AG04450 (cell line): ENCODE measurements at places on chromosomes 3 and 15.

- DNase-seq: peak; percentile 57
Measured at GRCh38 chr3:142028243-142028777, 121.0 kb downstream of the TFDP2 start.

DNA sequence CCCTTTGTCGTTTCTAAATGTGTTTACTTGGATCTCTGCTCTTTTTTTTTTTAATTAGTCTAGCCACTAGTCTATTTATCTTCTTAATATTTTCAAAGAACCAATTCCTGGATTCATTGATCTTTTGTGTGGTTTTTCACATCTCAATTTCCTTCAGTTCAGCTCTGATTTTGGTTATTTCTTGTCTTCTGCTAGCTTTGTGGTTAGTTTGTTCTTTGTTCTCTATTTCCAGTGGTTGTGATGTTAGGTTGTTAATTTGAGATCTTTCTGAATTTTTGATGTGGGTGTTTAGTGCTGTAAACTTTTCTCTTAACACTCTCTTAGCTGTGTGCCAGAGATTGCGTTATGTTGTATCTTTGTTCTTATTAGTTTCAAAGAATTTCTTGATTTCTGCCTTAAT, 446.1 kb downstream of the CNTN4 start:
- no peak for DNase-seq

DNA sequence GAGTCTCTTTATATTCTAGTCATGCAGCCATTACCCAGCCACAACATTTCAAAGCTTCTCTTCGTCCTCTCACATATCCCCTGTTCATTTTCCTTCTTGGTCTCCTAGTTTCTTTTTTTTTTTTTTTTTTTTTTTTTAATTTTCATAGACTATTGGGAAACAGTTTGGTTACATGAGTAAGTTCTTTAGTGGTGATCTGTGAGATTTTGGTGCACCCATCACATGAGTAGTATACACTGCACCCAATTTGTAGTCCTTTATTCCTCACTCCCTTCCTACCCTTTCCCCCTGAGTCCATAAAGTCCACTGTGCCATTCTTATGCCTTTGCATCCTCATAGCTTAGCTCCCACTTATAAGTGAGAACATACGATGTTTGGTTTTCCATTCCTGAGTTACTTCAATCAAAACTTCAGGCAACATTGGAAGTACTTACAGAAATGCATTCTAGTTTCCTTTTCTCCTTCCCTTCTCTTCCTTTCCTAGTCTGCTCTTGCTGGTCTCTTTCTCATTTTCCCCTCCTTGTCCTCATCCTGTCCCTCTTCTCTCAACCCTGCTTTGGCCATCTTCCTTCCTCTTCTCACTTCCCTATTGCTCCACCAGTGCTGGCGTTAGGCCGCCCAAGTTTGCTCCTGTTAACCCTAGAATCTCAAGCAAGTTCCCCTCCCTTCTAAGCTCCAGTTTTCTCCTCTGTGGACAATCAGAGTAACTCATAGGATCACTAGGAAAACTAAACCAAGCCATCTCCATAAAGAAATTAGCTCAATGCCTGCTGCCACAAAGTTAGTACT, 4.8 kb downstream of the ATP8B4 start:
- no peak for DNase-seq

DNA sequence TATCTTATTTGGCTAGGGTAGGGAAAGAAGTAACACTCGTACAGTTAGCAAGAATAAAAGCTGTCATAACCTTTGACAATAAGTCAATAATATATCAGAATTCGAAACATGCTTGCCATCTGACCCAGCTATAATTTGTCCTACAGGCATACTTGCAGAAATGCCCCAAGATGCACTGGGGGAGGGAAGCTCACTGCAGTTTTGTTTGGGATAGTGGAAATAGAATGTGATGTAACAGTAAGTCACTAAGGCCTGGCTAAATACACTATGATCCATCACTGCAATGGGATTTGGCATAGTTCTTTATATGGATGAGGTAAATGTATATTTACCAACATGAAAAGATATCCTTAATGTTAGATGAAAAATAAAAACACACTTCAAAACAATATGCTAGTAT, 25.5 kb upstream of the TMOD3 start:
- no peak for DNase-seq

- DNase-seq: no peak
Measured at GRCh38 chr15:69958496-69959084, 139.1 kb downstream of the TLE3 start.

GRCh38 chr15:49428409-49429095, 5.5 kb downstream of the FGF7 start:
- DNase-seq: no peak

GRCh38 chr3:134075846-134076245, 46.1 kb upstream of the SLCO2A1 start:
- no peak for DNase-seq

DNA sequence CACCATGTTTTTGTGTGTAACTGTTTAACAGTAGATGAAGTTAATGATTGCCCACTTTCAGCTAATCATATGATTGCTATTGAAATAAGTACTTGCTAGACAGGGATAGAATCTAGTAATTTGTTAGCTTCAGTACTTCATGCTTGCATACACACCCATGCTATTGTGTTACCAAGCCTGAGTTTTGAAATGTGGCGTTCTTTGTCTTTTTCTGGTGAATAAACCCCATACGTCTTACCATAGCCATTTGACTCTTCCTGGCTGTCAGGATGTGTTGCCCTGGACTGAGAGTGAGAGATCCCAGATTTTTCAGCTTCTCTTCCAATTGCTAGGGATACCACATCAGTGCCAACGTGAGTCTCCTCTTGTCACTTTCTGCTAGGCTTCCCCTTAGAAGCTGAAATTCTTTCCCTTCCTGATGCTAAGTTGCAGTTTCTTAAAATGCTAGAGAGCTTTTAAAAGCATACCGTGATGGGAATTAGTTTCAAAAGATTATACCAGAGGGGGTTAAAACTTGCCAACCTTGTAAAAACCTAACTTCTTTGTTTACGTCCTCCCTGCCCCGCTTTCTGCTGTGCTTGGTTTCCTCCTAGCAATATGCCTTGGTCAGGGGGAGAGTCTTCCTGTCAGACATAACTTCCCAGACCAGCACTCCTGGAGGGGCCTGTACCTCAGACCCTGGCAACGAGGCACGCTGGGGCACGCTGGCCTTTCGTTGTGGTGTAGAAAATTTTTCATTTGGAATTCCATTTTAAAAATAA, 62.9 kb upstream of the ULK4 start:
- no peak for DNase-seq

- no peak for DNase-seq
Measured at GRCh38 chr3:98553753-98554152, 22.0 kb downstream of the GPR15 start.

DNA sequence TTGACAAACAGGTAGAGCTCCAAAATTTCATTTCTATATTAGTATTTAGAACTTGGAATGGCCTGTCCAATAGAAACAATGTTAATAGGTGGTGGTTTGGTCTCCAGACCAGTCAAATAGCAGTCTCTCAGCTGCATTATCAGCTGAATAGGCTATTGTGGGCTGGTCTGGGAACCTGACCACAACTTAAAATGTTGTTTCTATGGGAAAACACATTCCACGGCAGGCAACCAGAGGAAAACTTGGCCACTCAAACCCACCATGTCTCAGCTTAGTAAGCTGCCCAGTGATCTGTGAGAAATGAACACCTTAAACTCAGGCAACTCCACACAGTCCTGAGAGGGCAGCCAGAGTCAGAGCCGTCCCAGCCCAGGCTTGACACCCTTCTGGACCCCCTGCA, 20.4 kb downstream of the FBN1 start:
- DNase-seq: no peak

GRCh38 chr3:46490338-46491084, 7.3 kb upstream of the RTP3 start:
- no peak for DNase-seq

DNA sequence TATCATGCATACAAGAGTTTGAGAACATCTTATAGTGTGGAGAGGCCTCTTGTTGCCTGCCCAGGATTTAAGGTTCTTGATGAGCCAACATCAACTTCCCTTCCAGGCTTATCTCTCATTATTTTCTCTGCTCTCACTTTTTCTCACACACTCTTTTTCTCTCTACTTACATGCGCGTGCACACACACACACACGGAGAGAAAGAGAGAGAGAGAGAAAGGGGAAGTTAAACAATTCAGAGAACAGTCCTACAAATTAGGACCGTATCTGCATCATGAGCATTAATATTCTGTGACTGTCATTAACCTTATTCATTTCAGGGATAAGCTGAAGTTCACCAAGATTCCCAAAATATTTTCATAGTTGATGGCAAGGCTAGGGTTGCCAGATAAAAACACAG, 269.0 kb downstream of the ZNF621 start:
- DNase-seq: no peak

- no peak for DNase-seq
Measured at GRCh38 chr15:41464889-41465580, 28.6 kb upstream of the ITPKA start.

GRCh38 chr3:55267206-55267930, 219.7 kb downstream of the WNT5A start:
- no peak for DNase-seq

GRCh38 chr15:60830479-60830878, 351.5 kb upstream of the ICE2 start:
- no peak for DNase-seq

DNA sequence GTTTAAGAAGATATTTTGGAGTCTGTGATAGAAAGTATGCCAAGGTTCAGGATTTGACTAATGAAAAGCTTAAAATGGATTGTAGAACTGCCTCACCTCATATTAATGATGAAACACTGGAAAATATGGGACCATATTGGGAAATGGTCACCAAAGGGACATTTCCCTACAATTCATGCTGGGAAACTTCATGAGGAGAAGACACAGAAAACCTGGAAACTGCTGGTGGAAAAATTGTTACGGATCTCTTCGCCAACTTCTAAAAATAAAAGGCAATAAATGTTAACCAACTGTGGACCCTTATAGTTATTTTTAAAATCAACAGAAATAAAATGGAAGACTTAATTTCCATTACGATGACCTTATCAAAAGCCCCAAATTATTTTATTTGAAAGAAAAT, 97.6 kb upstream of the FRMD4B start:
- no peak for DNase-seq

GRCh38 chr15:31403606-31404005, 77.0 kb downstream of the KLF13 start:
- no peak for DNase-seq

DNA sequence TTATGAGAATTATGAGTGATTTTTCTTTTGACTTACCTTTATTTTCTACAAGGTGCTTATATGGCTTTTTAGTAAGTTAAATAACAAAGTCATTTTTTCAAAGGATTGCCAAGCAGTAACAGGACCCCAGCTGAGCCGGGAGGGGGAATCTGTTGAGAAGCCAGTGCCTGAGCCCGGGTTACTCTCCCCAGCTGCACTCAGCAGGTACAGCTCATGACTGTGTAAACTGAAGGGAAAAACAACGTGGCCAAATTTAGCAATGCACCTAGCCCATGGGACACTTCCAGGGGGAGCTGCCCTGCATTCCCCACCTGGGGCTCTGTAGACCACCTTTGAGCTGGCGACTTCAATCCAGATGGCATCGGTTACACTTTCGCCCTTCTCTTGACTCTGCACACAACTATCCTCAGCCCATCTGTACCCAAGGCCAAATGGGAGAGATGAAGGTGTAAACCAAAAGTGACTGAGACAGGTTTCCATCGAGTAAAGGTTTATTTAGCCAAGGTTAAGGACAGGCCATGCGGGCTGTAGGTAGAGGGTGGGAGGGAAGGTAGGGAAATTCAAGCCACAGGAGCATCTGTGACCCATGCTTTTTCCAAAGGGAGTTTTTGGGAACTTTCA, 18.2 kb upstream of the HCN4 start:
- no peak for DNase-seq

DNA sequence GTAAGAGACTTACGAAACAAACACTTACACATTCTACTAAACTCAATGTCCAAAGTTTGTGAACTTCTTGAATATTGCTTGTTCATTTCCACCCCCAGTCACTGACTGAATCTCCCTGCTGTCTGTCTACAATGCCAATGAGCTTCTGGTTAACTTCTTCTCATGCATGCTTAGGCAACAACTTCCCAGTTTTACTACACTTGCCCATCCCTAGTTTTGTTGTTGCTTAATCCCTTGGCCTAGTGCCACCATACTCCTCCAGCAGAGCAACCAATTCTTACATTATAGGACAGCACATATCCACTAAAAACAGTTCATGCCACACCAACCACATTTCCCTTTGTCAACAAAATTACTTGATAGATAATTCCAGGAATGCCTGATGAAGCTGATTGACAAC, 40.9 kb upstream of the CCR2 start:
- no peak for DNase-seq

DNA sequence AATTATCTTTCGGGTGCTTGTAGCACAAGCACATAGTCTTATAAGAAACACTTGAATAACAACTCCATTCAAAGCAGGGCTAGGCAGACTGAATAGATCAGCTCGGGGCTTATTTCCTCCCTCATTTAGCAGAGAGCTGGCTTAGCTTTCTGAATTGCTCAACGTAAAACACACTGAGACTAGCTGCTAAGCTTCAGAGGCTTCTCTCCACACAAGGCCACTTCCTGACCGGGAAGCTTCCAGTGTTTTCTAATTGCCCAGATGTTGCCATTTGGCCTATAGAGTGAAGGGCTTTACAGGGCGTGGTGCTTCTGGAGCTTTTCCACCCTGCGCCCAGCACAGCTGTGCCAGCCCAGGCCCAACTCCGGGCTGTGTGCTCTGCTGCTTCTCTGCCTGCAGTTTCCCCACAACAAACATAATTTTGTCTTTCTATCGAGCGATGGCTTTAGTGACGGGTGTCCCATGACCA, 16.6 kb downstream of the FAM240A start:
- DNase-seq: no peak

GRCh38 chr3:157837336-157837735, 268.9 kb downstream of the SHOX2 start:
- DNase-seq: no peak

DNA sequence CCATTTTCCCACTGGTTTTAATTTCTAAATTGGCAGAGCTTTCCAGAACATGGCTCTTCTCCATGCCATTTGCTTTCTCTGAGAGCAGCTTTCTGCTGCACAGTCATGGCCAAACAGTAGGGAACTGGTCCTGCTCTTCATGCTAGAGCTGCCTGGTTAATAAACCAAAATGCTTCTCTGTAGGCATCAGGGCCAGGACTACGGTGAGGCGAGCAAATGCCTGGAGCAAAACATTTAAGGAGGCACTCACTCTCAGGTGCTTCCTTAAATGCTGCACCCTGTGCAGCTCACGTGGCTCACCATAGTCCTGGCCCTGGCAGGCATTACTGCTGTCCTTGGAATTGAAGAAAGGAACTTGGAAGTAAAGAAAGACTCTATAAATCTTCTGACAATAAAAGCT, 48.5 kb upstream of the PPP2R3A start:
- no peak for DNase-seq

DNA sequence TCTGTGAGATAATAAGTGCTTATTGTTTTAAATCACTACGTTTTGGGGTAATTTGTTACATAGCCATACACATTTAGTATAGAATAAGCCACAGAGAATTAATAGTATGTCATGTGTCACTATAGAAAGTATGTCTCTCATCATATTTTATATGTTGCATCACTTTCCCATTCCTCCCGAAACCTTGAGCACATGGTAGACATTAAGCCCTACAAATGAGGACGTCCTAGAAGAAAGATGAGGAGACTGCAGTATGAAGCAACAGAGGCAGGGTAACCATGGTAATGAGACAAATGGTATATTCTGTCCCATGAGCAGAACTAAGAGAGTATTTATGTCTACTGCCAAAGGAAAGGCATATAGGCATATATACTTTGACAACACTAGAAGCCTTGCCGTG, 720.2 kb downstream of the ROBO1 start:
- DNase-seq: no peak

- DNase-seq: no peak
Measured at GRCh38 chr3:148232389-148232788, 465.3 kb upstream of the AGTR1 start.
